ENCODE measurements at places on chromosomes 12 and 14.

- DNase-seq = no peak
These were observed 56.5 kb upstream of the CDKL1 start for GRCh38 chr14:50452979-50453705.

DNA sequence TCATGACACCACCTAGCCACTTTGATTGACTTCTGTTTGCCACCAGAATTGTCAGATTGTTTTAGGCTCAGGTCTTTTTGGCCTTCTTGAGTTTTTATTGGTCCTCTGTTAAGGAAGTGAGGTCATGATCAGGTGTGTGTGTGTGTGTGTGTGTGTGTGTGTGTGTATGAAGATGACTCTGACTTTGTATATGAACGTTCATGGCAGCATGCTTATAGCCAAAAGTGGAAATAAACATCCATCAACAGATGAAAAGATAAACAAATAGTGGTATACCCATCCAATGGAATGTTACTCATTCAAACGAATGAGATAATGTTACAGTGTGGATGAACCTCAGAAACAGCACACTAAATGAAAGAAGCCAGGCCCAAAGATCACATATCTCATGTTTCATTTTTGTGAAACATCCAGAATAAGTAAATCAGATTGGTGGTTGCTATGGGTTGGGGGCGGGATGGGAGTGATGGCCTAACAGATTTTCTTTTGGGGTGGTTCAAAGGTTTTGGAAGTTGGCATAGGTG, 258.6 kb downstream of the KTN1 start:
- DNase-seq = no peak

GRCh38 chr14:72615451-72616121, 278.3 kb downstream of the DPF3 start:
- DNase-seq = no peak

GRCh38 chr12:64675795-64676194, 65.5 kb downstream of the RASSF3 start:
- no peak for DNase-seq
